Transverse colon (tissue), 4 donors: ENCODE measurements at places on chromosomes 13 and 19. TPM values are rescaled to one million over a fixed set of nuclear protein-coding genes. Genes with fewer than 3 reads are reported as not detected.
A peak's percentile ranks its signal among the peaks of the same experiment; 100 is the strongest.

ATP4A gene
- total RNA-seq = not detected

PRSS57 gene
- not detected for total RNA-seq

RASIP1 gene
- 3.0 TPM for total RNA-seq

LHFPL6 gene
- 6.4 TPM for total RNA-seq

HAUS8 gene
- total RNA-seq = 4.4 TPM

PGLYRP1 gene
- not detected for total RNA-seq

FXYD3 gene
- 3,325 TPM for total RNA-seq

FBN3 gene
- not detected for total RNA-seq

- peaks cover 14% of the 10 kb centered on the region for H3K4me1 ChIP-seq
- H3K36me3 ChIP-seq = no peaks in the 10 kb centered on the region
- peak overlapping the region; percentile 92 for H3K27ac ChIP-seq
- H3K27me3 ChIP-seq = no peaks in the 10 kb centered on the region
- H3K4me3 ChIP-seq = peak overlapping the region; percentile 89
Measured at GRCh38 chr19:10334588-10335351, 1.4 kb upstream of the RAVER1 start.

- H3K27me3 ChIP-seq = peaks cover 3% of the 10 kb centered on the region
- H3K36me3 ChIP-seq = no peaks in the 10 kb centered on the region
- H3K4me1 ChIP-seq = no peaks in the 10 kb centered on the region
- no peak for DNase-seq
- no peak overlapping the region for H3K4me3 ChIP-seq
- no peak overlapping the region for H3K27ac ChIP-seq
Measured at GRCh38 chr13:111475488-111475887, 155.0 kb downstream of the TEX29 start.

- DNase-seq = no peak
- no peak overlapping the region for H3K27ac ChIP-seq
- H3K4me3 ChIP-seq = no peak overlapping the region
Measured at GRCh38 chr13:63902141-63902540, 2486.5 kb upstream of the PCDH20 start.

DNA sequence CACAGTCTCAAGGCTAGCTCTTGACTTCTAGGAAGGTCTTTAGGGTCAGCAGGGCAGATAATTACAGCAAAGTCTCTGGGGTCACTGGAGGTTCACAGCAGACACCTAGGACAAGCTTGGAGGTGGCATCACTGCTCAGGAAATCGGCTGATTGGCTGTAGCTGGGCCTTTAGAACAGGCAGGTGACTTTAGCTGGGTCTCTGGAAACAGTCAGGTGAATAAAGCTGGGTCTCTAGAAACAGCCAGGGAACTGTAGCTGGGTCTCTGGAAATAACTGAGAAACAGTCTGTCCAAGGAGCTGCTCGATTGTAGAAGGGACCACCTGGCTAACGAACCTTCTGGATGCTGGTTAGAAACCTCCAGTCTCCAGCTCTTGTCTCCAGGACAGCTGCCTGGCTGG lies 10.0 kb downstream of the LAIR1 start:
- H3K4me1 ChIP-seq = no peaks in the 10 kb centered on the region
- H3K27me3 ChIP-seq = no peaks in the 10 kb centered on the region
- H3K4me3 ChIP-seq = no peak overlapping the region
- no peak overlapping the region for H3K27ac ChIP-seq
- no peaks in the 10 kb centered on the region for H3K36me3 ChIP-seq

DNA sequence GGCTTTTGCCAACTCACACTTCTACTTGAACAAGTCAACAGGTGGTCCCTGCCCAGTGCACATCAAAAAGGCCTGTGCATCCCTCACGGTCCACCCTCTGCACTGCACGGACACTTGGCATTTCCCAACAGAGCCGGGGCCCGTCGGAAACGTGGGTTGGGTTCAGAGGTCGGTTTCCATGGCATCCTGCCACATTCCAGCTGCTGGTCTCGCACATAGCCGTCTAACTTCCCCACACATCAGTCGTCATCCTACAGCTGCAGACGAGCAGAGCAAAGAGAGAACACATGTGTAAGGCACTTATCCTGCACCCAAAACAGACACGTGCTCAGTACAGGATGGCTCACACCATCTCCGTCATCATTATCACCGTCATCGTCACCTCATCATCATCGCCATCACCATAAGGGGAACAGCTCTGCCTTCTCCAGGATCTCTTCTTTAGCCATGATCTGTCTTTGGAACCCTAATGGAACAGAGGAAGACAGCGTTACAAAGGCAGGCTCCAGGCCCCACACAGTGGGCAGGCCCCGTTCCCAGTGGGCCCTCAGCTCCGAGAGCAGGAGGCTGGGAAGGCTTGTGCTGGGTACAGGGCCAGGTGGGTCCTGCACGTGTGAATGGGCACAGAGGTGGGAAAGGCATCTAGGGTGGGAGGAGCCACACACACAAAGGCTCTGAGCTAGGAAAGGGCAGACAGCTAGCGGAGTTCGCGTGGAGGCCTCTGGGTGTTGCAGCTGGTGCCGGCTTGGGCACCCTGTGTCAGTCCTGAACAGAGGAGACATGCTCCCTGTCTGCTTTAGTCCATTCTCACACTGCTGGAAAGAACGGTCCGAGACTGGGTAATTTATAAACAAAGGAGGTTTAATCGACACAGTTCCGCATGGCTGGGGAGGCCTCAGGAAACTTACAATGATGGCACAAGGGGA lies 170.8 kb upstream of the SOX1 start:
- no peak overlapping the region for H3K4me3 ChIP-seq
- no peak overlapping the region for H3K27ac ChIP-seq
- no peaks in the 10 kb centered on the region for H3K4me1 ChIP-seq
- peaks cover 37% of the 10 kb centered on the region for H3K27me3 ChIP-seq

- H3K4me1 ChIP-seq = peaks cover 3% of the 10 kb centered on the region
- peak; percentile 37 for DNase-seq
- peak overlapping the region; percentile 85 for H3K27ac ChIP-seq
- no peaks in the 10 kb centered on the region for H3K27me3 ChIP-seq
Measured at GRCh38 chr13:106151056-106151699, 384.3 kb downstream of the EFNB2 start.

GRCh38 chr19:50311723-50312635 lies 17.2 kb downstream of the KCNC3 start:
- H3K27ac ChIP-seq = no peak overlapping the region
- H3K4me1 ChIP-seq = no peaks in the 10 kb centered on the region
- H3K27me3 ChIP-seq = peaks cover 60% of the 10 kb centered on the region
- no peak for DNase-seq

- peaks cover 60% of the 10 kb centered on the region for H3K27me3 ChIP-seq
- no peak for DNase-seq
- H3K4me1 ChIP-seq = peaks cover 34% of the 10 kb centered on the region
- H3K27ac ChIP-seq = no peak overlapping the region
Measured at GRCh38 chr19:48396824-48397176, 3.3 kb downstream of the GRIN2D start.

GRCh38 chr13:110475117-110475516 lies 86.4 kb downstream of the RAB20 start:
- DNase-seq = no peak
- no peaks in the 10 kb centered on the region for H3K4me1 ChIP-seq
- no peaks in the 10 kb centered on the region for H3K27me3 ChIP-seq

DNA sequence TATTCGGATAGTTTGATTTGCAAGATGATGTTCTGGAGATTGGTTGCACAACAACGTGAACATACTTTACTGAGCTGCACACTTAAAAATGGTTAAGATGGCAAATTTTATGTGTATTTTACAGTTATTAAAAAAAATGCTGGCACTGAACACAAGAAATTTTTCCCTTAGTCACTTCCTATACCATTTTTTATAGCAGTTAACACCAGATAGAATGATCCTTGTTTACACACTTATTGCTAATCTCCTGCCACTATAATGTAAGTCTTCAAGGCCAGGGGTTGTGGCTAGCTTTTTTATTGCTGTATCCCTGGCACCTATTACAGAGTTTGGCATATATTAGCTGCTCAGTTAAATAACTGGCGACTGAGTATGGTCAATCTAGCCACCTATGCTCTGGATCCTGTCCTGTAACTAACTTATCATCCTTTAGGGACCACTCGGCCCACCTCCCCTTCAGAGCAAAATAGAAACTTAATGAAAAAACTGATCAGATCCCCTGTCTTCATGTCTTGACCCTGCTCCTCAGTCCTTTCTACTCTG lies 2.0 kb upstream of the EBPL start:
- H3K27me3 ChIP-seq = no peaks in the 10 kb centered on the region
- DNase-seq = no peak
- peaks cover 20% of the 10 kb centered on the region for H3K4me1 ChIP-seq
- H3K4me3 ChIP-seq = no peak overlapping the region

GRCh38 chr19:45972081-45972946 lies 1.4 kb downstream of the NOVA2 start:
- no peak for DNase-seq
- no peaks in the 10 kb centered on the region for H3K4me1 ChIP-seq
- H3K36me3 ChIP-seq = no peaks in the 10 kb centered on the region
- H3K27ac ChIP-seq = peak overlapping the region; percentile 4
- H3K4me3 ChIP-seq = no peak overlapping the region

DNA sequence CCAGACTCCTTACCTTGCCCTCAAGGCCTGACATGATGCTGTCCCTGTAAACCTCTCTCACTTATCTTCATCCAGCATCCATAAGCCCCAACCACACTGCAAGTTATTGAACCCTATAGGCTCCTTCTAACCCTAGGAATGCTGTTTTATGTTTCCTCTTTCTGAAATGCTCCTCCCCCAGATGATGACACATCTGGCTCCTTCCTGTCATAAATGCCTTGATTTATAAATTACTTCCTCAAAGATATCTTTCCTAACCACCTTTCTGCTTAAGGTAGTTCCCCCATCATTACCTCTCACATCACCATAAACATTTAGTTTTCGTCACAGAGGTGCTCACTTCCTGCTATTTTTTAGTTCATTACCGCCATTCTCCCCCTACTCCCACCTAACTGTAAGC lies 12.3 kb downstream of the RUBCNL start:
- peak overlapping the region; percentile 79 for H3K27ac ChIP-seq
- H3K36me3 ChIP-seq = no peaks in the 10 kb centered on the region

DNA sequence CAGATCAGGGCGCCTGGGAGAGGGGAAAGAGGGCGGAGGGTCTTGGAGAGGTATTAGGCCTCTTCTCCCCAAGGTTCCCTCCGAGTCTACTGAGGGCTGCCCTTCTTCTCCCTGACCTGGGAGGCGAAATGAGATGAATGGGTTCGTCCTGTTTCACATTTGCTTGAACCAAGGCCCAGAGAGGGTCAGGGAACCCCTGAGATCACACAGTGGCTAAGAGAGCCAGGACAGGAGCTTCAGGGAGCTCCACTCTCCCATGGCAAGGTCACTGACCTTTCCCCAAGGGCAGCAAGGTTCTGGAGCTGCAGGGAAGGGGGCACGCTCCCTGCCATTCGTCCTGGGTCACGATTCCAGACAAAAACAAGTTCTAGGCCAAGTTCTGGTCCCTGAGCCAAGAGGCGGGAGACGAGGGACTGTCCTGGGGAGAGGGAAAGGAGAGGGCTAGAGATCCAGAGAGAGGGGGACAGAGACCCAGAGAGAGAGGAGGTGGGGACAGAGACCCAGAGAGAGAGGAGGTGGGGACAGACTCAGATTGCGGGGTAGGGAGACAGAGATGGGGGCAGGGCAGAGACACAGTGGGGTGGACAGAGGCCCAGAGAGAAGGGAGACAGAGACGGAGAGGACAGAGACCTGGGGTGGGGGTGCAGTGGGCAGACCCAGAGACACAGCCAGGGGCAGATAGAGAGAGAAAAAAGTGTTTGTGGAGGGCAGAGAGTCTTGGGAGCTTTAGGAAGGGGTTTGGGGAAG lies 541 bp downstream of the ASPDH start:
- DNase-seq = no peak
- H3K27ac ChIP-seq = no peak overlapping the region
- H3K4me3 ChIP-seq = no peak overlapping the region
- peaks cover 30% of the 10 kb centered on the region for H3K27me3 ChIP-seq
- no peaks in the 10 kb centered on the region for H3K36me3 ChIP-seq

DNA sequence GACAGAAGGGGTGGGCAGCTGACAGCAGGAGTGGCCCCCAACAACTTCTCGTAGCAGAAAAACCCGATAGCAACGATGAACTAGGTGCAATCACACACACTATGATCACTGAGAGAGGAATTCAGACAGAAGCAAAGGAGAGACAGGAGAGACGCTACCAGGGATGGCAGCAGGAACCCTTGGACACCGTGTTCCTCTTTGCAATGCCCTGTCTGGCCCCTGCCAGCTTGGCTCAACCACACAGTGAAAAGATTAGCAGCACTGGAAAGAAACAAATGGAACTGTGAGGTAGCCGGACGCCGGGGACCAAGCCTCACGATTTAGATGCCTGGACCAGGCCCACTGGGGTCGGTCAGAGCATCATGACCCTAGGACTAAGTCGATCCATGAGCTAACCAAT lies 23.6 kb downstream of the DCAF15 start:
- peaks cover 15% of the 10 kb centered on the region for H3K4me1 ChIP-seq
- no peak for DNase-seq
- no peak overlapping the region for H3K4me3 ChIP-seq
- no peaks in the 10 kb centered on the region for H3K27me3 ChIP-seq
- no peaks in the 10 kb centered on the region for H3K36me3 ChIP-seq

- H3K27me3 ChIP-seq = no peaks in the 10 kb centered on the region
- H3K4me1 ChIP-seq = peaks cover 12% of the 10 kb centered on the region
Measured at GRCh38 chr19:47229676-47230053, 1.3 kb downstream of the BBC3 start.

DNA sequence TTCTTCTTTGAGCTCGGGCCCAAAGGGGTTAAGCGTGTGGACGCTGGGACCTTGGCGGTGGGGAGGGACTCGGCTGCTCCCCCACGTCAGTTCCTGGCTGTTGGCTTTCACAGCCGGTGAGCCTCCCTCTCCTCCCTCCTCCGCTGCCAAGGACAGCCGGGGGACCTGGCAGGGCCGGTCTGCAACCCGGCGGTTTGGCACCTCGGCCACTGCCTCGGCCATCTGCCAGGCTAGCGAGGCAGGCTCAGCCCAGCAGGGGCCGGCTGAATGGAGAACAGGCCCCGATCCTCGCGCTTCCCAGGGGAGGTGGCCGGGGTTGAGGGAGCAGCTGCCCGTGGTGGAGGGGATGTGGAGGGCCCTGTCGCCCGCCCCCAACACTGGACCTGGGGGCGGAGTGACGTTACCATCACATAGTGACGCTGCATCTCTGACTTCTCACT lies 5.0 kb downstream of the TLE5 start:
- no peak overlapping the region for H3K4me3 ChIP-seq
- H3K36me3 ChIP-seq = peaks cover 14% of the 10 kb centered on the region
- H3K27me3 ChIP-seq = no peaks in the 10 kb centered on the region
- H3K27ac ChIP-seq = peak overlapping the region; percentile 72
- DNase-seq = peak; percentile 73
- peaks cover 39% of the 10 kb centered on the region for H3K4me1 ChIP-seq
